ENCODE measurements at places on chromosomes 4 and X. TPM values are rescaled to one million over a fixed set of nuclear protein-coding genes. Genes with fewer than 3 reads are reported as not detected.

The FGF5 gene
- total RNA-seq, result not detected

DNA sequence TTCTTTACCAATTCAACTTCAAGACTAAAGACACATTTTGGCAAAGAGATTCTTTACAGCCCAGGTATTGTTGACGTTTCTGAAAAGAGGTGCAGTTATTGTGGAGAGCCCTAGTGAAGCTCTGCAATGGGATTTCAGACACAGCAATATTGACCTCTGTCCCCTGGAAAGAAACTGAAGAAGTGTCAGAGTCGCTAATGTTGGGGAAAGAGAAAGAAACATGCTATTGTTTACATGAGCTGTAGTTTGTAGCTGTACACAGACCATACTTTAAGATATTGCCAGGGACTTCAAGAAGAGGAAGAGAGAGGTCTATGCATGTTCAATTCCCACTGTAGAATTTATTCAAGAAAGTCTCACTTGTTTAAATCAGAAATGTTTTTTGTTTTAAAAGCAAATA, 497.3 kb upstream of the BOD1L1 start:
- DNase-seq, result no peak

The NSDHL gene
- total RNA-seq, result 35.4 TPM

- no peak for DNase-seq
These were observed 444 bp downstream of the FREM3 start for GRCh38 chr4:143700046-143700415.

DNA sequence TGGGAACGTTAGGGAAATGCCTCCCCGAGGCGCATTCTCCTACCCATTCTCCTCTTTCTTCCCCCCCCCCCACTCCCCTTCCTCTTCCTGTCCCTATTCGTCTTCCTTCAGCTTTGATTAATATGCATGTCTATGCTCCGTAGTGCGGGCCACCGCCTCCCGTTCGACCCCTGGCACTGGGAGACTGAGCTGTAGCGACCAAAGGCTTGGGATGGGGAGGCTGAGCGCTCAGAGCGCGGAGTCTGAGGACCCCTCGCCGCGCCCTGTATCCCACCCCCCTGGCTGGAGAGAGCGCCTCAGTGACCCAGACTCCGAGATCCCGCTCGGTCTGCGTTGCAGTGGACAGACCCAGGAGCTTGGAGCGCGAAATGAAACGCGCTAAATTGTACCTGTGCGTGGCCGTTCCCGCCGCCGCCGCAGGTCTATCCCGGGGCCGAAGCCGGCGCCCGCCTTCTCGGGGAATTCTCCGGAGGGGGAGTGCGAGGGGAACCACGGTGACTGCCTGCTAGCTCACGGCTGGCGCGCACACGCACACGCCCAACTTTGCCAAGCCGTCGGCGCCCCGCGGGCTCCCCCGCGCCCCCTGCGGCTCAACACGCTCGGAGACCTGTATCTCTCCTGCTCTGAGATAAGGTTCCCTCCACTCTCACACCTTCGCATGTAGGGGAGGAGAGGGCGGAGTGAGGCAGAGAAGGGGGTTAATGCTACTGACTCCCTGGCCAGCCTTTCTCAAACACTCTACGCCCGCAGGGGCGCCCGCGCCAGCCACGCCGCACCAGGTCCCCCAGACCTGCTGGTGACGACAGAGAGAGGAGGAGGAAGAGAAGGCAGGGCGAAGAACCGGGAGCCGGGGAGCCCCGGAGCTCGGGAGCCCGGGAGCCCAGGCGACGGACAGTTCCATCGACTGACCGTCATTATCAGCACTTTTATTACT, 1.5 kb upstream of the PTCHD1 start:
- no peak for DNase-seq

DNA sequence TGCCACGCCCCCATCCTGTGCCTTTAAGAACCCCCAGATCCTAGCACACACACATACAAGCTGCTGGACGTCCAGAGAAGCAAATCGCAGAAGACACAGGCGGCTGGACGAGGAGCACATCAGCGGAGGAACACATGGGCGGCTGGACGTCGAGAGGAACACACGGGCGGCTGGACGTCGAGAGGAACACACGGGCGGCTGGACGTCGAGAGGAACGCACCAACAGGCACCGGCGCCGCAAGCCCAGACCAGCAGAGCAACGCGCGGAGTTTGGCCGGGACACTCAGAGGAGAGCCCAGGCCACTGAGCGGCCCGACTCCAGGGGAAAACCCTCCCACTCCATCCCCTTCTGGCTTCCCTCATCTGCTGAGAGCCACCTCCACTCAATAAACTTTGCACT, 17.2 kb downstream of the ZCCHC13 start:
- DNase-seq, result no peak

DNA sequence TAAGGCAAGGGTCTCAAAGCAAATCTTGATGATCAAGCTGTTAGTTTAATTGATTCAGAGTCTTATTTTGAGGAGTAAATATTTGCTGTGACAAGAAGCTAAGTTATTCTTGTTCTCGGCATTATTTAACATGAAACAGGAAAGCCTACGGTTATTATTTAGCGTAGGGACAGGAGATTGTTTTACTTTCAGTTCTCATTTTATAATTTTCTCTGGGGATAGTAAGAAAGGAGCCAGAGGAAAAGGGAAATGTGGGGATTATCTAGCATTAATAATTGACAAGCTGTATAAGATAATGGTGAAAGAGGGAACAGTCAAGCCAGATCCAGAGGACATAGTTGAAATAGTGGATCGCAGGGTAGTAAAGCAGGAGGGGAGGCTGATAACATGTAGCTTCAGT, 39.7 kb upstream of the PARM1 start:
- DNase-seq, result no peak

DNA sequence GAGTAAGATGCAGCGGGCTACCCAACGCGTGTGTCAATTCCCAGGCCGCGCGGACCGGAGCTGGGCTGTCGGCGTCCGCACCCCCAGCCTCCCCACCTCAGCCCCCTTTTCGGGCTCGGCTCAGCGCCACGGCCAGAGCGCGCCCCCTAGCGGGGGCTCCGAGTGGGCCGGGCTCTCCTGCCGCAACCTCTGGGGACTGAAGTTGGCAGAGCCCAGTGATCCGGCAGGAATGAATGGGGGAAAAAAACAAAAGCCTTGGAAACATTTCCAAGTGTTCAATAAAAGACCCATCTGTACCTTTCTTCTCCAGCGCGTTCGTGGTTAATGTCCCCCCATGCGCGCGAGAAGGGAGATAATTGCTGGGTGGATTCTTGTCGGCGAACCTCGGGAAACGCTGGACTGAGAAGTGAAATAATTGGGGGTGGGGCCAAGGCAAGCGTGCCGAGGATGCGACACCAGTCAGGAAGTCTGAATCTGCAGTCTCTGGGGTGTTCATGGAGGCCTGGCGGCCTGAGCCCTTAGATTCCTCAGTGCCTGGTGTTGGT, 5.2 kb upstream of the ARX start:
- no peak for DNase-seq

The C4orf33 gene
- total RNA-seq, result 5.5 TPM

The KLB gene
- 7.4 TPM for total RNA-seq

The KCND1 gene
- 1.3 TPM for total RNA-seq

GRCh38 chr4:102715057-102715456, 45.7 kb downstream of the MANBA start:
- no peak for DNase-seq

The ABLIM2 gene
- total RNA-seq, result 34.1 TPM

DNA sequence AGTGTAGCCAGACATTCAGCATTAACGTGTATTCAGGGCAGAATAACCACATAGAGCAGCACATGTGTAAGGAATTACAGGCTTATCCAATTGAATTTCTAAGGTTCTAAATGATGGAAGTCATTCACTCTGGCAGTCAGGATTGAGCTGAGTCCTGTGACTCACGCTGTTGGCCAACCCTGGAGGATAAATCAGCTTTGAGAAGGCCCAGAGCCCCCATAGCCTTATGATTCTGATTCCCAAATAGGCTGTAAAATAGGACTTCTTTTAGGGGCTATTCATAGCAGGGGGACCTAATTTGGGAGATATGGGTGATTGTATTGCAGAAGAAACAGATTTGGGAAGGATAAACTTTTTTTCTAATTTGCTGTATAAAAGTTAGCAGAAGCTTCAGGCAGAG, 8.1 kb upstream of the HPF1 start:
- no peak for DNase-seq

- DNase-seq, result peak; percentile 98
These were observed at the start of gene CENPC for GRCh38 chr4:67545199-67546003. TSS of gene CENPC (minus strand) at chr4:67545503. CDS start at chr4:67545355, 148 bp downstream.

GRCh38 chrX:123834116-123834515, 25.7 kb upstream of the XIAP start:
- no peak for DNase-seq

GRCh38 chr4:128600996-128601871, 208.3 kb upstream of the JADE1 start:
- no peak for DNase-seq

DNA sequence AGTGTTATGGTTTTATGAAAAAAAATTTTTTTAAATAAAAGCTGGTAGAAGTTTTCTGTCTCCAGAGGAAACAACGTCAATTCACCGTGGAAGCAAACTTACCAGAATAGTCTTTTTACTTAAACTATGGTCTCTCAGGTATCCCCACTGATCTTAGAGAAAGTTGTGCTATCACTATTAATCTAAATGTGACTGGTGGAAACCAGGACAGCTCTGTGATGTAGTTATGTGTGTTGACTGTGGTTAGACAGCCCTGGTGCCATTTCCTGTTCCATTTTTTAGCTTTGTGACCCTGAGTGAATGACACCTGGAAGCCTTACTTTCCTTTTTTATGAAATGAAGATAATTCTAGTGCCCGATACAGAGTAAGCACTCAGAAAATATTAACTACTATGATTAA, 111.8 kb upstream of the HUWE1 start:
- no peak for DNase-seq

DNA sequence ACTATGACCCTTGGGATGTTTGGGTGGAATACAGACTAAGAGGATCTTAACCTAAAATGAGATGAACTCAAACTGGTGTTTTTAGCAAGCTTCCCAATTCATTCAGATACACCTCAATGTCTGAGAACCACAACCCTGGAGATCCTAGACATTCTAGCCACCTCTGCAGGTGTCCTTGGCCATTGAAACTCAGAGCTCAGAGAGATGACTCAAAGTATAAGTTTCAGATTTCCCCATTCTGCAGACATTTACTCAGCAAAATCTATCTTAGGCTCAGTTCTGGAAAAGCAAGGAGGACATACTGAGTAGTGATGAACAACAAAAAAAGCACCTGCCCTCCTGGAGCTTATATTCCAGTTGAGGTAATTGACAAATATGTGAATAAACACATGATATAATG, 47.8 kb downstream of the COMMD8 start:
- no peak for DNase-seq

The TMEM35A gene
- 0.19 TPM for total RNA-seq

DNA sequence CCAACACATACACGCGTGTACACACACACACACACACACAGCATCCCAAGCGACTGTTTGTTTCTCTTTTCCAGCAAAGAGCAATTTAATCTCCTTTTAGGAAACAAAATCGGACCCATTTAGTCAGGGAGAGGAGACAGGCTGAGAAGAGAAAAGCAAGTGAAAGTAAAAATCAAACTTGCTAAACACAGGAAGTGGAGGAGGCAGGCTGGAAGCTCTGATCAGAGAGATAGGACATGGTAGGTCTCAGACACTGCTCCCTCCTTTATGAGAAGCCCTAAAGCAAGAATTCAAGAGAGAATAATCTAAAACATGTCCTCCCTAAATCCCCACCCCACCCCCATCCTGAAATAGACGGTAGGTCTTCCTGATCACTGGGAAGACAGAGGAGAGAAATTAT, 62.3 kb downstream of the GPC3 start:
- no peak for DNase-seq

The SMIM43 gene
- not detected for total RNA-seq

GRCh38 chr4:54473077-54473545, 184.6 kb upstream of the KIT start:
- no peak for DNase-seq
